Esophagus mucosa (tissue), 1 donor: ENCODE measurements at places on chromosomes 2 and 18. TPM values are rescaled to one million over a fixed set of nuclear protein-coding genes. Genes with fewer than 3 reads are reported as not detected.

DNA sequence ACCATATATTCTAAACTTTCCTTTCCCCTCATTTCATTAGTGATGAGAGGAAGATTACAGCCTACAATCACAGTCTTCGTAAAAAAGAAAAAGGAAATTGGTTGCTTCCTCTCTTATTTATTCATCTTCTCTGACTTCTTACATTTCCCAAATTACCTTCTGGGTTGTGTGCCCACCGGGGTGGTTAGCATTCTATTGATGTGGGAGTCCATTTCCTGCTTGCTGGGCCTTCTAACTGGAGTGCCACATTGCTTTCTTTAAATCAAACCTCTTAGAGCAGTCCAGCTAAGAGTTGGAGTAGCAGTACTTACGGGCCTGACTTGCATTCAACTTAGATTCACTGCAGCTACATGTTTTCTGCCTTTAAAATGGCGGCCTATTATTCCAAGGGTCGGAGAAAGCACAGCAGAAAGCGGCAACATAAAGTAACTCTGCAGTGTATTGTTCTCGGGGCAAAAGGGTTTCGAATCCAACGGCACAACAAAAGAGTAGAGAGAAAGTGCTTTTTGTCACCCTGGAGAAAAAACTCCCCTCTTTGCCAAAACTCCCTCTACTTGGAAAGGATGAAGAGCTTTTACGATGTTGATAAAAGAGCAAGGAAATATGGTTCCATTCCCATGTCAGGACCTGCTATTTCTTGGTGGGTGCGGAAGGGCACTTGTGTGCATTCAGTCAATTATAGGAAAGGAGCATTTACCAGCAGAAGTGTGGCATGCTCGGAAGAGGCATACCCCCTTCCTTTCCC, 110.6 kb upstream of the DLX2 start:
- ATAC-seq = no peak

DNA sequence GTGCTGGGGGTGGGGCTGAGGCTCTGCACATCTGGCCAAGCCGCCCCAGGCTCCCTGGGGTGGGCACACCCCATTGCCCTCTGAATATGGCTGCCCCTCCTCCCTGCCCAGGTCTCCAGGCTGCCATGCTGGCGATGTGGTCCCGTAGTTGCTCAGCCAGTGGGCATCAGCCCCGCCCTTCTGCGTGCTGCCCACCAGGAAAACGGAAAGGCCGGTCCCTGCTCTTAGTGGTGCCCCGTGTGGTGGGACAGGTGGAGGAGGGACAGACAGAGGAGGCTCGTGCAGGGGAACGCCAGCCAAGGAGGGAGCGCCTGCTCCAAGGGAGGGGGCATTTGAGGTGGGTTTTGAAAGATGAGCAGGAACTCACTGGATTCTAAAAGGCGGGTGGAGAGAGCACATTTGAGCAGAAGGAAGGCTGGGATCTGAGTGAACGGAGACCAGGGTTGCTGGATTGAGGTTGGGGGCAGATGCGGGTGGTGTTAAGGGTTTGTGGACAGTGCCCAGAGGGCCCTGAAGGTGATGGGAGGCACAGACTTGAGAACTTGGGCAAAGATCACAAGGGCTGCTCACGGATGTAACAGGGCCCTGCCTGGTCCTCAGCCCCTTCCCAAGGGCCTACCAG, 6.7 kb upstream of the B3GNT7 start:
- no peak for ATAC-seq

SERPINB2 gene
- 139 TPM for total RNA-seq

GRCh38 chr2:210429403-210430137, 47.0 kb downstream of the LANCL1 start:
- ATAC-seq = no peak
